ENCODE measurements at places on chromosomes 3 and 15. TPM values are rescaled to one million over a fixed set of nuclear protein-coding genes. Genes with fewer than 3 reads are reported as not detected.

LRRC31 gene
- total RNA-seq = not detected

GOLGA6B gene
- total RNA-seq = not detected

TERC gene
- total RNA-seq = 271 TPM

PGBD4 gene
- total RNA-seq = 0.57 TPM

TIMP4 gene
- total RNA-seq = 238 TPM

MYZAP gene
- 22.5 TPM for total RNA-seq

SUCNR1 gene
- 10.9 TPM for total RNA-seq

ITIH1 gene
- total RNA-seq = 0.34 TPM

HCLS1 gene
- 168 TPM for total RNA-seq

NEK10 gene
- 0.75 TPM for total RNA-seq

GOLGA8T gene
- total RNA-seq = not detected

ZMAT3 gene
- 11.9 TPM for total RNA-seq

SLC6A20 gene
- total RNA-seq = not detected

CDCP1 gene
- 1.3 TPM for total RNA-seq

FBXO45 gene
- 7.3 TPM for total RNA-seq

INKA1 gene
- total RNA-seq = 3.1 TPM

ARGFX gene
- total RNA-seq = not detected

ETV5 gene
- total RNA-seq = 15.3 TPM

GATA2 gene
- 2.4 TPM for total RNA-seq

ERICH6 gene
- not detected for total RNA-seq

SERPINI2 gene
- total RNA-seq = not detected

NOX5 gene
- total RNA-seq = 2.1 TPM

TMEM207 gene
- total RNA-seq = not detected

SAXO2 gene
- 5.2 TPM for total RNA-seq

ALPK3 gene
- total RNA-seq = 70.3 TPM

GOLGA8M gene
- 4.4 TPM for total RNA-seq

ANKUB1 gene
- total RNA-seq = not detected

TMEM158 gene
- total RNA-seq = 1.3 TPM

CCDC191 gene
- 5.1 TPM for total RNA-seq

CNTN3 gene
- 12.7 TPM for total RNA-seq

CHL1 gene
- total RNA-seq = 44.5 TPM

Measured in subcutaneous adipose tissue (tissue), 4 donors.